GM13976 (cell line): ENCODE measurements at places on chromosomes 5 and 9.

- no peak for DNase-seq
Measured at GRCh38 chr5:57776035-57776434, 293.4 kb upstream of the ACTBL2 start.

- DNase-seq: no peak
Measured at GRCh38 chr9:128259156-128259555, 16.7 kb downstream of the GOLGA2 start.

- DNase-seq: no peak
Measured at GRCh38 chr5:24491490-24491889, 153.3 kb downstream of the CDH10 start.

DNA sequence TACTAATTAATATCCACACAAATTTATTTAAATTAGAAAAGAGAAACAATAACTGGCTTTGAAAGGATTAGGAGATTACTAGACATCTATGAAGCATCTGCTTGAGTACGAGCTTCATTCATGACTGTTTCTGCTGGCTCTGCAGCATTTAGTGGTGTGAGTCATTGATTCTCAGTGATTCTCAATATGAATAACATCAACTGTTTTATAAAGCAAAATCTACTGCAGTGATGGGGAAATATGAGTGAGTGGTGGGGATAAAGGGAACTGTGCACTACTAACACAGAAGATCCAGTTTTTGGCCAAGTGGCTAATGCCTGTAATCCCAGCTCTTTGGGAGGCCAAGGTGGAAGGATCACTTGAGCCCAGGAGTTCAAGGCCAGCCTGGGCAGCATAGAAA lies 8.4 kb downstream of the FNBP1 start:
- DNase-seq: no peak
